ENCODE measurements at places on chromosomes 3 and 15. TPM values are rescaled to one million over a fixed set of nuclear protein-coding genes. Genes with fewer than 3 reads are reported as not detected.

Gene TTLL13
- total RNA-seq, result not detected

- no peak overlapping the region for H3K27ac ChIP-seq
- H3K27me3 ChIP-seq, result no peaks in the 10 kb centered on the region
- no peak for DNase-seq
- H3K4me3 ChIP-seq, result no peak overlapping the region
- H3K4me1 ChIP-seq, result no peaks in the 10 kb centered on the region
- no peaks in the 10 kb centered on the region for H3K36me3 ChIP-seq
These were observed 54.2 kb downstream of the OSTN start for GRCh38 chr3:191253089-191253799.

Gene SLC9C1
- total RNA-seq, result not detected

DNA sequence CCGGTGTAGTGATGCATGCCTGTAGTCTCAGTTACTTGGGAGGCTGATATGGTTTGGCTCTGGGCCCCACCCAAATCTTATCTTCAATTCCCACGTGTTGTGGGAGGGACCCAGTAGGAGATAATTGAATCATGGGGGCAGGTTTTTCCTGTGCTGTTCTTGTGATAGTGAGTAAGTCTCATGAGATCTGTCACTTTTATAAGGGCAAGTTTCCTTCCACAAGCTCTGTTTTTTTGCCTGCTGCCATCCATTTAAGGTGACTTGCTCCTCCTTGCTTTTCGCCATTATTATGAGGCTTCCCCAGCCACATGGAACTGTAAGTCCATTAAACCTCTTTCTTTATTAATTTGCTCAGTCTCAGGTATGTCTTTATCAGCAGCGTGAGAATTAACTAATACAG lies 566.7 kb upstream of the NECTIN3 start:
- DNase-seq, result no peak
- no peaks in the 10 kb centered on the region for H3K4me1 ChIP-seq
- no peaks in the 10 kb centered on the region for H3K36me3 ChIP-seq
- H3K27ac ChIP-seq, result no peak overlapping the region

Gene LDHAL6B
- total RNA-seq, result not detected

GRCh38 chr3:47035645-47036044 lies 56.2 kb downstream of the NBEAL2 start:
- no peak overlapping the region for H3K27ac ChIP-seq
- peaks cover 42% of the 10 kb centered on the region for H3K36me3 ChIP-seq
- H3K27me3 ChIP-seq, result no peaks in the 10 kb centered on the region
- no peaks in the 10 kb centered on the region for H3K4me1 ChIP-seq
- DNase-seq, result no peak

DNA sequence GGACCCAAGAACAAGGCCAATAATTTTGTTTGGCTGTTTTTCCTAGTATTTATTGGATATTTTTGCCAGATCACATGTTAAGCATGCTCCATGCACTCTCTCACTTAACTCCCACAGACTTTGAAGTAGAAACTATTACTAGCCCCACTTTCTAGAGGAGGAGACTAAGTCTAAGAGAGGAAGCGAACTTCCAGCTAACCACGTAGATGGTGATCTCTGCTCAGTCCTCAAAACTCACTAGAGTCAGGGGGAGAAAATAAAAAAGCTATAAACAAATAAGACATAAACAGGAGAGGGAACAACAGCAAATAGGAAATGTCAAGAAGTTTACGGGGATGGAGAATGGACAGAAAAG lies 481.0 kb upstream of the PROK2 start:
- H3K4me1 ChIP-seq, result peaks cover 26% of the 10 kb centered on the region
- H3K27me3 ChIP-seq, result no peaks in the 10 kb centered on the region
- no peak overlapping the region for H3K27ac ChIP-seq
- no peak for DNase-seq
- H3K36me3 ChIP-seq, result no peaks in the 10 kb centered on the region

GRCh38 chr15:92647467-92648163 lies 8.0 kb downstream of the FAM174B start:
- no peaks in the 10 kb centered on the region for H3K27me3 ChIP-seq
- no peak overlapping the region for H3K4me3 ChIP-seq
- no peaks in the 10 kb centered on the region for H3K4me1 ChIP-seq
- H3K27ac ChIP-seq, result no peak overlapping the region
- DNase-seq, result no peak
- H3K36me3 ChIP-seq, result no peaks in the 10 kb centered on the region

DNA sequence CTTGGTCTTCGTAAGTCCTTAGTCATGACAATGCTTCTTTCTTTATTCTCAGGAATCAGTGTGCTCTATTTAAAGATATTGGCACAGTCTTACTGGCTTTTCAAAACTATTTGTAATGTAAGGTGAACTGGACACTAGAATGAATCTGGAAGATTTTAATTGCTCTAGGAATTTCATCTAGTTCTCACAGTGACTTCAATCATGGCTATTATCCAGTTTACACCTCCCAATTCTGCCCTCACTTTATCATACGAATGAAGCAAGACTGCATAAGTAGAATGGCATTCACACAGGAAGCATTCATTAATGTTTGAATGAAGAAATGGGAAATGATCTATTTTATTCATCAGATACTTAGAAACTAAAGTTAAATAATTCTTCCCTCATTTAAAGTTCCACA lies 26.7 kb upstream of the DRD3 start:
- no peak overlapping the region for H3K4me3 ChIP-seq
- DNase-seq, result no peak
- no peaks in the 10 kb centered on the region for H3K4me1 ChIP-seq
- no peaks in the 10 kb centered on the region for H3K27me3 ChIP-seq
- H3K27ac ChIP-seq, result no peak overlapping the region
- no peaks in the 10 kb centered on the region for H3K36me3 ChIP-seq

Gene PDZRN3
- 22.4 TPM for total RNA-seq

DNA sequence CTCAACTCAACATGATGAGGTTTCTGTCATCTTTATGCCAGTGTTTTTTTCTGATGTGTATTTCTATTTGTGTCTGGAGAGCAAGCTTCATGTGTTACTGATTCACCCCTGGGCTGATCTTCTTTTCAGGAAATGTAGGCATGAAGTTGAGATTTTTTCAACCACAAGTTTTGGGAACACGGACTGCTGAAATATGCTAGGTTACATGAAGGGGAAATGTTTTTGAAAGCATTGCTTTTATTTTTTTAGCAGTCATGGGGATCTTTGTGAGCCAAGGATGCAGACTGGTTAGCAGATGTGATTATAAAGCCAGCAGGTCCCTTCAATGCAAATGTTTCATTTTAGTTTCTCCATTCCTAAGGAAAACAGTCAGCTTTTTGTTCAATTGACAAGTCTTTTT lies 219.3 kb upstream of the COL8A1 start:
- no peak overlapping the region for H3K4me3 ChIP-seq
- DNase-seq, result no peak
- no peak overlapping the region for H3K27ac ChIP-seq
- H3K4me1 ChIP-seq, result no peaks in the 10 kb centered on the region
- H3K27me3 ChIP-seq, result no peaks in the 10 kb centered on the region

- H3K4me3 ChIP-seq, result no peak overlapping the region
- no peaks in the 10 kb centered on the region for H3K36me3 ChIP-seq
- no peaks in the 10 kb centered on the region for H3K27me3 ChIP-seq
- no peak for DNase-seq
These were observed 333.4 kb upstream of the TBC1D5 start for GRCh38 chr3:18075799-18076198.

GRCh38 chr15:68465861-68466560 lies 34.0 kb upstream of the ITGA11 start:
- H3K27ac ChIP-seq, result no peak overlapping the region
- no peak for DNase-seq

DNA sequence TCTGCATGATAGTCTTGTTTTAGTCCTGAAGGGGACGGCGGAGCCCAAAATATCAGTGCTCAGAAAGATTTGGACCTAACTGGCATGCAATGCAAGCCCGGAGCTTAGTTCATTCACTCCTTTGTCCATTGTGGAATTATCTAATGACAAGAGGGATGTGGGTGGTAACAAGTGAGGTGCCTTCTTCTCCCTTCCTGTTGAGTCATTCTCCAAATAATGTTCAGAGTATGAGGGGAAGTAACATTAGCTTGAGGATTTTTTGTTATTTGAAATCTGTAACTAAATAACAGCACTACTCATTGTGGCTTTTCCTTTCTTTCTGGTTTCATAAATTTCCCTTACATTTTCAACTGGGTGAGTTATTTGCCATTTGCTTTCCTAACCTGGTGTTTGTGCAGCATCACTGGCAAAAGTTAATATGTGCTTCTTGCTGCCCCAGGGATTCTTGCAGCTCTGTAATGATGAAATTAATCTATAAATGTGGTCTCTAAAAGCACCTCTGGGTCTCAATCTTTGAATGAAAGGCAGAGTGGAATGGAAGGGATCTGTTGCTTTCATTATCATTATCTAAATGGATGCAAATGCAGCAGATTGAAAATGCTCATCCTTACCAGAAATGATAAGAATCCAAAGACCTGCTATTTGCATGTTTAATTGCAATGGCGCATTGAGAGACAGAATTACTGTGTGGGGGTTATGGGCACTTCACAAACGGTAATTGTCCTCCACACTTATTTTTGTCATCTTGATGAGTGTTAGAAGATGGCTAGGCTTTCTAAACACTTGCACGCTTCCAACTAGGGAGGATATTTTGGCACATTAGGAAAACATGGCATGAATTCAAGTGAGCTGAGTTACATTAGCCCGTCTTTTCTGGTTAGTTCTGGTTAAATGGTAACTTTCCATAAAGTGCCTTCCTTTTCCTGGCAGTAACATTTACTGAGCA lies 89.9 kb upstream of the MITF start:
- H3K4me3 ChIP-seq, result no peak overlapping the region
- DNase-seq, result no peak
- no peaks in the 10 kb centered on the region for H3K4me1 ChIP-seq
- no peaks in the 10 kb centered on the region for H3K36me3 ChIP-seq
- H3K27me3 ChIP-seq, result no peaks in the 10 kb centered on the region
- H3K27ac ChIP-seq, result no peak overlapping the region

GRCh38 chr3:123712077-123712860 lies 127.4 kb upstream of the HACD2 start:
- no peaks in the 10 kb centered on the region for H3K27me3 ChIP-seq
- H3K36me3 ChIP-seq, result no peaks in the 10 kb centered on the region
- H3K27ac ChIP-seq, result no peak overlapping the region
- no peak for DNase-seq
- no peak overlapping the region for H3K4me3 ChIP-seq
- peaks cover 5% of the 10 kb centered on the region for H3K4me1 ChIP-seq

- peaks cover 30% of the 10 kb centered on the region for H3K4me1 ChIP-seq
- H3K27ac ChIP-seq, result no peak overlapping the region
- H3K36me3 ChIP-seq, result no peaks in the 10 kb centered on the region
- DNase-seq, result no peak
- H3K4me3 ChIP-seq, result no peak overlapping the region
These were observed 27.9 kb upstream of the TLE3 start for GRCh38 chr15:70125605-70126004.

DNA sequence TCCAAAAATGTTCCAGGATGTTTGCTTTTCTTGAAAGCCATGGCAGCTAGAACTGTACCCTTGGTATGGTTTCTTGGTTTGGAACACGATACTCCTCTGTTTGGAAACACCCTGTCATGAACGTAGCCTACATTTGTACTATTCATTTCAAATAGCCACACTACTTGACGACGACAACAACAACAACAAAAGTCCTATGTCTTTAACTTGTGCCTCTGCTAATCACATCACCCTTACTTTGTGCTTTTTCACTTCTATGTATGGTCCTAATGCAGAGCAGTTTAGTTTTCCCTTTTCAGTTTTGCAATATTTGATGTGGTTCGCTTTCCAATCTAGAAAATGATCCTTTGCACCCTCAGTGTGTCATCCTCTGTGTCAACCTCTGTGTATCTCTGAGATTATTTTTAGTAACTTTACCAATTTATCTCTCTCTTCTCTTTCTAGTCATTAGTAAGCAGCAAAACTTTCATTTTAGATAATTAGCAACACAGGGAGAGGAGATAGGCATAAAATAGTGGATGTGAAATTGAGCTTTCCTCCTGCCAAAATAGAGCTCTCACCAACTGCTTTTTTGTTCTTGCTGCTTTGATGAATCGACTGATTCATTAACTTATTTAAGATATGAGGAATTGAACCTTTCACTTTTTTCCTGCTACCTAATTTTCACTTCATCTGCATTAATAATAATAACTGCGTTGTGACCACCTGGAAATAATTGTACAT lies 44.1 kb upstream of the TP63 start:
- H3K36me3 ChIP-seq, result no peaks in the 10 kb centered on the region
- H3K27ac ChIP-seq, result no peak overlapping the region
- no peak for DNase-seq
- H3K27me3 ChIP-seq, result no peaks in the 10 kb centered on the region

GRCh38 chr3:141498598-141499223 lies 11.9 kb downstream of the RASA2 start:
- no peaks in the 10 kb centered on the region for H3K36me3 ChIP-seq
- peak overlapping the region; percentile 17 for H3K4me3 ChIP-seq
- peak; percentile 86 for DNase-seq
